ENCODE measurements at places on chromosomes 13 and 19.

- no peak for DNase-seq
Measured at GRCh38 chr19:34082289-34083077, 89.8 kb upstream of the LSM14A start.

DNA sequence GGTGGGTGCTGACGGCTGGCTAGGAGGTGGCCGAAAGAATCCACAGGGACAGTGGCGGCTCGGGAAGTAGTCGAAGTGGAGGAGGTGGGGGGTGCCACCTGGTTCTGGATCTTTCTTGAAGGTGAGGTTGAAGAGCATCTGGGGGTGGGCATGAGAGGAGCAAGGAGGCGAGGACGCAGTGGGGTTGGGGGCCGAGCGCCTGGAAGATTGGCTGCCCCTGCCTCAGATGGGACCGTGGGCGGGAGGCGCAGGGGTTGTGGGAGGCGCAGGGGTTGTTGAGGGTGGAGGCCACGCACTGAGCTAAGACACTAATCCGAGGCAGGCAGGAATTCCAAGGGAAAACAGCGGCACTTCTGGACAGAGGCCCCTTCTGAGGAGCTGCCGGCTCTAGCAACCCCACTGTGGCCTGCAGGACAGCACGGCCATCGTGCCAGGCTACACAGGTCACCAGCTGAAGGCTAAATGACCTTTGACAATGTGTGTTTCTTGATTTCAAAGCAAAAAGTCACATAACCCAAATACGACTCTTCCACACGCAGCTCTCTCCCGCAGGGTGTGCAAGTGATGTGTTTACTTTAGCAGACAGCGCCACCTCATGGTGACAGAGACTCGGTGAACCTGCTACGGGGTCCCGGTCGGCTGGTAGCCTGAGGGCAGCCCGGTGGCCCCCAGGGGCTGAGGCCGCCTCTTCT lies 44.1 kb upstream of the RANBP3 start:
- DNase-seq: no peak

DNA sequence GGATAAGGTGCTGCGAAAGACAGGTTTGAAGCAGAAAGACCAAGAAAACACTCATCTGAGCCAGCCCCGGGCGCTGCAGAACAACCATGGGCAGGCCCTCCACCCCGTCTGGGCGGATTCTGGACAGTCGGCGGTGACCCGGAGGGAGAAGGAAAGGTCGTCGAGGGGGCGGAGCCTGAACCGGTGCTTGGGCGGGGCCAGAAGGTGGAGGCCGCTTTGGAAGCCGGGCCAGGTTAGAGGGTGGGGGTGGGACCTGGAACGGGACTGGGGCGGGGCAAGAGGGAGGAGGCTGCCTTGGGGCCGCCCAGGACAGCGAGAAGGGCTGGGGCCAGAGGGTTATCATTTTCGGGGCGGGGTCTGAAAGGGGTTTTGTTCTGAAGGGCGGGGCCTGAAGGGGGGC lies 5.0 kb upstream of the ZNF765 start:
- no peak for DNase-seq

DNA sequence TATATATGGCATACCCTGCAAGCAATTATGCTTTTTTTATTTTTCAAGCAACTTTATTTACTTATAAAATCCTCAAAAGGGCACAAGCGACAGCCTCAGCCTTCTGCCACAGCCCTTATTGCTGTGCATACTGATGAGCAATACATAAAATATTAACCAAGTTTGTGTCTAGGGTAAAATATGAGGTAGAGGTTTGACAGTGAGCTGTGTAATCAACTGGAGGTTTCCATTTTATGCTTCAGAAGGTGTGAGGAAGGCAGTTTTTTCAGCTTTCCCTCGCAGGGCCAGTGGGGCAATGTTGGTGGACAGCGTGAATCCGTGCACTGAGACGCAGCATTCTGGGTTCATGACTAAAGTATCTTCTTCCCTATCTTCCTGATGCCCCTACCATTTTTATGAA lies 310.4 kb downstream of the IRS2 start:
- no peak for DNase-seq

- no peak for DNase-seq
Measured at GRCh38 chr19:44580366-44580895, 32.9 kb upstream of the IGSF23 start.

GRCh38 chr19:12098040-12098439 lies 33.5 kb downstream of the ZNF844 start:
- no peak for DNase-seq

- DNase-seq: no peak
Measured at GRCh38 chr19:2173767-2174577, 10.2 kb downstream of the DOT1L start.

DNA sequence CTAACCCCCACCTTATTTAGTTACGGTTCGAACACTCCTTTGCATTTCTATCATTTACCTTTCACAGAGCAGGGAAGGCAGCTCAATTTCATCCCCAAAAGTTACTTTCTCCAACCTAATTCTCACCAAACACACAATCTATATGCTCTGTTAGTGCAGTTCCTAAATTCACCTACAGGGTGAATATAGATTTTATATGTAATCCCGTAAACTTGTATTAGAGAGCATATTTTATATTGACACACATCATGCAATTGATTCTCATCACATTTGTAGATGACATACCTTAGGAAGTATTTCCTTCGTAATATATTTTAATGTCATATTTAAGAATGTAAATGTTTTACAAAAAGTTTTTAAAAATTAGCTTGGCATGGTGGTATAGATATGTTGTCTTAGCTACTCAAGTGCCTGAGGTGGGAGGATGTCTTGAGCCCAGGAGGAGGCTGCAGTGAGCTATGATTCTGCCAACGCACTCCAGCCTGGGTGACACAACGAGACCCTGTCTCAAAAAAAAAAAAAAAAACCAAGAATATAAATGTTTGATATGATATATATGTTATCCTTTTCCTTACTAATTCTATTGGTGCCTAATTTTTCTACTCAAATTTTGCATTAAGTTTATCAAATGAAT lies 57.3 kb upstream of the TNFRSF19 start:
- no peak for DNase-seq

DNA sequence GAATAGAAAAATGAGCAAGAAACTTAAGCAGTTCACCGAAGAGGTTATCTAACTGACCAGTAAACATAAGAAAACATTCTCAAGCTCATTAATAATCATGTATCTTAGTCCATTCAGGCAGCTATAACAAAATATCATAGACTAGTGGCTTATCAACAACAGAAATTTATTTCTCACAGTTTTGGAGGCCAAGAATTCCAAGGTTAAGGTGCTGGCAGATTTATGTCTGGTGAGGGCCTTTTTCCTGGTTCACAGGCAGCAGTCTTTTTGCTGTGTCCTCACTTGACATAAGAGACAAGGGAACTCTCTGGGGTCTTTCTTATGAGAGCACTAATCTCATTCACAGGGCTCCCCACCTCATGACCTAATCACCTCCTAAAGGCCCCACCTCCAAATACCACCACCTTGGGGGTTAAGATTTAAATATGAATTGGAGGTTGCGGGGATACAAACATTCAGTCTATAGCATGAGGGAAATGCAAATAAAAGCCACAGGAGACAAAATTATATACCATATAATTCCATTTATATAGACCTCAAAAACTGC lies 123.6 kb downstream of the ZAR1L start:
- DNase-seq: no peak

DNA sequence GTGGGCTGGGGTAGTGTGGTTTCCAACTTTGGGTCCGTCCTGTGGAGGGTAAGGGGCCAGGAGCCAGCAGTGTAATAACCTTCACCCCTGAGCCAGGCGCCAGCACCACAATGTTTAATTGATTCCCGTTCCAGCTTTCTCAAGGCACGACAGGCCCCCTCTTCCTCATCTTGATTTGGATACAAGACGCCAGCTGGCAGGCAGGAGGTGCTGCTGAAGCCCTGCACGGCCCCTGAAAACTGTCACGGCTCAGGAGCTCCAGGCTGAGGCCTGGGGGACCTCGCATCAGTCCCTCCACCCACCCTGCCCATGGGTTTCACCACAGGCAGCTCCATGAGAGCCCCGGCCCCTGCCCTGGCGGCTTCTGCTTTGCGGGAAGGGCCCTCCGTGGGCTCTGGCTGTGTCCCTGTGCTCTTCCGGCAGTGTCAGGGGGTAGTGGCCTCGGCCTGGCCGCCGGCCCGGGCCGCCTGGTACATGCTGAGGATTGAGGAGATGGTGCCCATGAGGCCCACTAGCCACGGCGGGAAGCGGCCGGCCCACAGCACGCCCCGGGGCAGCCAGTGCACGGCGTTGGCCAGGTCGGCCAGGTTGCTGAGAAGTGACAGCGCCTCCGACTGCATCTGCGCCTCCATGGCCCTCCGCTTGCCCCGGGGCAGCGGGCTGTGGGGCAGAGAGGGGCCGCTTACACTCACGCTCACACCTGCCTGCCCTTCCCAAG lies 11.9 kb downstream of the PEX11G start:
- DNase-seq: no peak

DNA sequence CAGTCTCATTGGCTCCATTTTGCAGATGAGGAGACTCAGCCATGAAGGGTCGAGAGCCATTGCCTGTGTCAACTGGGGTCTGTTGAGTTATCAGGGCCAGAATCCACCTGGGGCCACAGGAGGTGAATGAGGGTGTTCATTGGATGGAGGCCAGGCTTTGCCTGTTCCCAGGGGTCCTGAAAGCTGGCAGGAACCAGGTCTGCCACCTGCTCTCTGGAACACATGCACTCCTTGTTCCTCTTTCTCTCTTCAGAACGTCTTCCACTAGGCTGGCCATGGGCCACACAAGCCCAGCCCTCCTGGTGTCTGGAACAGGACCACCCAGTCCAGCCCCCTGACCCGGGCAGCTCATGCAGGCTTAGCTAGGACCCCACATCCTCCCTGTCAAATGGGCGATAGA lies 21.1 kb downstream of the PPP1R37 start:
- no peak for DNase-seq

GRCh38 chr19:3544742-3545668 lies 6.0 kb downstream of the TEKTIP1 start:
- DNase-seq: no peak

- no peak for DNase-seq
Measured at GRCh38 chr19:50835103-50835784, 1.9 kb upstream of the KLK15 start.

- no peak for DNase-seq
Measured at GRCh38 chr13:90171649-90172048, 1175.8 kb upstream of the MIR17HG start.

- no peak for DNase-seq
Measured at GRCh38 chr13:40984668-40985366, 34.3 kb downstream of the ELF1 start.

GRCh38 chr13:102310691-102311418 lies 91.0 kb downstream of the FGF14 start:
- DNase-seq: no peak

- no peak for DNase-seq
Measured at GRCh38 chr19:55676383-55676782, 1.4 kb downstream of the EPN1 start.

- DNase-seq: no peak
Measured at GRCh38 chr19:7006135-7006704, 15.0 kb downstream of the MBD3L2B start.

- peak; percentile 20 for DNase-seq
Measured at GRCh38 chr13:113951246-113951999, 22.5 kb downstream of the C13orf46 start.

DNA sequence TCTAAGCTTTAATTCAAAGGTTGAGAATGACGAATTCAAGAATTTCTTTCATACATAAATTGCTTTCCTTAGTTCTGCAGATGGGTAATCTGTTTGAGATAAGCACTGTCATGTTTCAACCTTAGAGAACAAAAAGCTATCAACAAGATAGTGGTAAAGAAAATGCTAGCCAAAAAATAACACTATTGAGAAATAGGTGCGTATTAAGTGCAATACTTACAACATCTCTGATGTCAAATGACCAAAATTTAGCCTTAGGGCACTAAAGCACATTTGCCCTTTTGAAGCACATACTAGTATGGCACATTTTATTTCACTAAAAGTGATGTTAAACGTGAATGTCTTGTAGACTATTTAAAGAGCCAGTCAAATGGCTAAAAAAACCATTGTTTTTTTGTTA lies 4.9 kb downstream of the KBTBD6 start:
- no peak for DNase-seq

DNA sequence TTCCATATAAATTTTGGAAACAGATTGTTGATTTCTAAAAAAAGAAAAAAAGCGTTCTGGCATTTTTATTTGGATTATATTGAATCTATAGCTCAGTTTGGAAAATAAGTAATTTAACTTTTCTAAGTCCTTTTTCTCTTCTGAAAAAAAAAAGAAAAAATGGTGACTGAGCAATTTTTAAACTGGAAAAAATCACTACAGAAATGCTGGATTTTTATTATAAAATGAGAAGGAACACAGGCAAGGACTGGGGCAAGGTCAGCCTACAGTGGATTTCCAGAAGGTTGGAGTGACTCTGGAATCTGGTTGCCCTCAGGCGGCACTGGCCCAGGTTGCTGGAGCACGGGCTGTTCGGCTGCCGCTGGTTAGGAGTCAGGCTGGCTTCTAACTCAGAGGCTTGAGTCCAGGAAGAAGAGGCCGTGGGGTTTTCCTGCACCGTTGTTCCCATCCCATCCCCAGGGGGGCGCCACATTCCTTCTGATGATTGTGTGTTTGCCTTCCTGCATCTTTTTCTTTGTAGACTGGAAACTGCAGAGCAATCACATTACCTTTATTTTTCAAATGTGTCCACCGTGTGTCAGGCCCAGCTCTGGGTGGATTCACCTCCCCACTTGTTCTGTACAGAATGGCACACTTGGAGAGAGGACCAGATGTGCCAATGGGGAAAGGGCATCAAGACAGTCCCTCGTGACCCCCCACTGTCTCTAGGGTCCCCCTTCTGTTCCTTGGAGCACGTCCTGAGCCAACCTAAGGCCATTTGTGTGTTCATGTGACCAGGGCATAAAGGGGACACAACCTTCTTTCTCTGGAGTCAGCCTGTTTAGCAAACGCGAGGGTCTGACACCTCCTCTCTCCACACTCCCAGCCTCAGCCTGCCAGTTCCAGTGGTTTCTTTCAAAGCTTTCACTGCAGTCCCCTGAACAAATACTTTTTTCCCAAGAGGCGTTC lies 44.5 kb upstream of the GTF3A start:
- DNase-seq: no peak

- DNase-seq: peak; percentile 15
Measured at GRCh38 chr19:57888560-57889231, at the start of gene ZNF814. TSS of gene ZNF814 (minus strand) at chr19:57889037. CDS start at chr19:57888802, 235 bp downstream.

DNA sequence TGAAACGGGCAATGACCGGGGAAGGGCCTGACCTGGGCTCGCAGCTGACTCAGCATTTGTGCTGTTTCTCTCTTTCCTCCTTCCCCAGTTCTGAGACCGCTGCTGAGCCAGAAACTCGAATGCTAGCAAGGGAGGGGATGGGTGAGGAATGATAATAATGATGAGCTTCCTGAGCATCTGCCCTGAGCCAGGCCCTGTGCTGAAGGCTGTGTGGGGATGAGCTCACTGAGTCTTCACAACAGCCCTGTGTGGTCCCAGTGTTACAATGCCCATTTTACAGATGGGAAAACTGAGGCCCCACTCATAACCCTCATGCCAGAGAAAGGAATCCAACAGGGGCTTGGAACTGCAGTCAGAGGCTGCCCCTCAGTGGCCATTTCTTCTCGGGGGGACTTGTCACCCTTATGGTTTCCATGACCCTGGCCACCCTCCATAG lies 8.1 kb downstream of the SULT2B1 start:
- no peak for DNase-seq

GRCh38 chr19:16463991-16464575 lies 7.7 kb downstream of the EPS15L1 start:
- DNase-seq: no peak

Data from esophagus squamous epithelium (tissue), 5 donors.